ENCODE measurements at places on chromosomes 12 and 14.

DNA sequence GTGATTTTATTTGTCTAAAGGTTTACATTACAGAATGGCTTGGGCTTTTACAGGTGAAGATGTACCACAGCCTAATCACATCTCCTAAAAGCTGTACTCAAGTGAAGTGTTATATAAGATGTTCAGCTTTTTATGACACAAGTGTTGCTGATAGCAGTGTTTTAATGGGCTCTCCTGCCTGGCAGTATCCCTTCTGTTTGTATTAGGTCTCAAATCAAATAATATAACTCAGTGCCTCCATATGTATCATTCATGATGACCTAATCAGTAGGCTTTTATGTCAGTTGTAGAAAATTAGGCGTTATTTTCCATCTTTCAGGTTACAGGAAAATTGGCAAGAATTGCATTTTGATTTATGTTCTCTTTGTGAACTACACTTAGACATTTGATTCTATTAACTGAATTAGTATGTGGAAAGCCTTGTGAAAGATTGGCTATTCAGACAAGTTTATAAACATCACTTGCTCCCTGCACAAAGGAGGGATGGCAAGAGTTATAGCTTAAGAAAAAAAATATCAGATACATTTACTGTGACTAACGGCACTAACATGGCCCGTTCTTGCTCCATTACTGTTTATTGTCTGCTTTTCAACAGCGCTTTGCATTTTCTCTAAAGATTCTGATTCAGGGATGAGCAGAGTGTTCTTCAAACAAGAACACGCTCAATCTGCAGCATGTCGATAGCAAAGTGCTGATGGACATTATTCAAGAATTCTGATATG is 143.7 kb upstream of the DIO2 start:
- DNase-seq, result no peak

GRCh38 chr12:107679336-107679735 is 6.3 kb upstream of the PWP1 start:
- DNase-seq, result no peak

DNA sequence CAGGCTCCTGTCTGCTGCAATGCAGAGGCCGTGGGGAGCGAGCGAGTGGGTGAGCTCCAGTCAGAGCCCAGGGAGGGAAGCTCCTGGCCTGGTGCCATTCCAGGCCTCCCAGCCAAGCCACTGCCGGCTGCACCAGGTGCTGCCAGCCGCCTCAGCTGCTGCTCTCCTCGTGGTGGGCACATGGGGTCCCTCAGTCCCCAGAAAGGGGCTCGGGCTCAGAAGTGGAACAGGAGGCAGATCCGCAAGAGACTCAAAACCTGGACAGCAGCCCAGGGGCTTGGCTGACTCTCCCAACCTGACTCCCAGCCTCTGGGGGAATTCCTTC is 2.4 kb downstream of the ABCB9 start:
- DNase-seq, result no peak

- DNase-seq, result no peak
Measured at GRCh38 chr14:98136012-98136789, 1135.8 kb downstream of the BCL11B start.

GRCh38 chr14:70624972-70625371 is 16.7 kb upstream of the TTC9 start:
- DNase-seq, result no peak

DNA sequence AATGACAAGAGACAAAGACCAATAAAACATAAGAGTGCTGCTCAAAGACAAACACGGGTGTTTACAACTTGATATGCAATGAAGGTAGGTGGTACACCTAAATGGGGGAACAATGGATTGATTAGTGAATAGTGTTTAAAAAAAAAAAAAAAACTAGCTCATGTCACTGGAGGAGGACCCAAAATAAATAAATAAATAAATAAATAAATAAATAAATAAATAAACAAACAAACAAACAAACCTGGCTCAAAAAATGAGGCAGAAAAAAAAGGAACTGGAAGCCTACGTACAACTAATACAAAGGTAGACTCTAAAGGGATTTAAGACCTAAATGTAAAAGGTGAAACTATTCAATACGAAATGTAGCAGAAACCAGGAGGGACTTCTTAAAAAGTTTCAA is 18.6 kb downstream of the NAP1L1 start:
- DNase-seq, result no peak

- no peak for DNase-seq
Measured at GRCh38 chr14:92677087-92677668, 71.2 kb downstream of the LGMN start.

- DNase-seq, result no peak
Measured at GRCh38 chr12:124861492-124861891, 2.2 kb downstream of the SCARB1 start.

DNA sequence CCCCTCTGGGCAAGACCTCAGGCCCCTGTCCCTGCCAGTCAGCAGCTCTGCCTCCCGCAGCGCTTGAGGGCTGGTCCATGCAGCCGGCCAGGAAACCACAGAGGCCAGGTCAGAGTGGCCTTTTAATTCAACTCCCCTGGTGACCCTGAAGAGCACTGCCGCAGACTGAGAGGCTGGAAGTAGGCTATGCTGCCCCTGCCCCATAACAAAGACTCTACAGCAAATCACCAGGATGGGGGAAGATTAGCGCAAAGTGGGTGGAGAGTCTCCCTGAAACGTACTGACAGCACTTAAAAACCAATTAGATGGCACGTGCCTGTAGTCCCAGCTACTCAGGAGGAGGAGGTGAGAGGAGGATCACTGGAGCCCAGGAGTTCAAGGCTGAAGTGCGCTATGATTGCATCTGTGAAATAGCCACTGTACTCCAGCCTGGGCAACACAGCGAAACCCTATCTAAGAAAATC is 70.5 kb downstream of the ITPK1 start:
- DNase-seq, result no peak

DNA sequence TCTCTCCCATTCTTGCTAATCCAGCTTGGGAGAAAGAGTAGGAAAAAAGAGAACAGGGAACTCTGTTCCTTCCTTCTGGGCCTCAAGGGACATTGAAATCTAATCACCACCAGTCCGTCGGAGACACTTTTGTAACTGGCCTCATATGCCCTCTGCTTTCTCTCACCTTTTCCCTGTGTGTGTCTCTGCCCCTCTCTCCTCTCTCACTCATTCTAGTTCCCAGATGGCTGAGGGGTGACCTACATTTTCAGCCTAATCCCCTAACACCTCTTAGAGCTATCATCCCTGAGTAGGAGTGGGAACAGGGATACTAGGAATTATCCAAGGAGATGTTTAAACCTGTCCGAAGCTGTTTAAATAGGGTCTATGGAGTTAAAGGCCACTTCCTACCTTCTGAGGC is 8.9 kb upstream of the PCK2 start:
- DNase-seq, result no peak

DNA sequence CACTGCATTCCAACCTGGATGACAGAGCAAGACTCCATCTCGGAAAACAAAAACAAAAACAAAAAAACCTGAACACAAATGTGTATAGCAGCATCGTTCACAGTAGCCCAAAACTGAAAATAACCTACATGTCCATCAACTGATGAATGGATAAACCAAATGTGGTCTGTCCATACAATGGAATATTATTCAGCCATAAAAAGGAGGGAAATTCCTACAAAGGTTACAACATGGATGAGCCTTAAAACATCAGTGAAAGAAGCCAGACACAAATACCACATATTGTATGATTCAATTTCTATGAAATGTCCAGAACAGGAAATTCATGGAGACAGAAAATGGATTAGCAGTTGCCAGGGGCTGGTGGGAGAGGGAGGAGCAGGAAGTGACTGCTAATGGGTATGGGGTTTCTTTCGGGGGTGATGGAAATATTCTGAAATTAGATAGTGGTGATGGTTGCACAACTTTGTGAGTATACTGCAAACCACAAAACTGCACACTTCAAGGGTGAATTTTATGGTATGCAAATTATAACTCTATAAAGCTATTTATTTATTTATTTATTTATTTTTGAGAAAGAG is 4.0 kb downstream of the MYL2 start:
- DNase-seq, result no peak

DNA sequence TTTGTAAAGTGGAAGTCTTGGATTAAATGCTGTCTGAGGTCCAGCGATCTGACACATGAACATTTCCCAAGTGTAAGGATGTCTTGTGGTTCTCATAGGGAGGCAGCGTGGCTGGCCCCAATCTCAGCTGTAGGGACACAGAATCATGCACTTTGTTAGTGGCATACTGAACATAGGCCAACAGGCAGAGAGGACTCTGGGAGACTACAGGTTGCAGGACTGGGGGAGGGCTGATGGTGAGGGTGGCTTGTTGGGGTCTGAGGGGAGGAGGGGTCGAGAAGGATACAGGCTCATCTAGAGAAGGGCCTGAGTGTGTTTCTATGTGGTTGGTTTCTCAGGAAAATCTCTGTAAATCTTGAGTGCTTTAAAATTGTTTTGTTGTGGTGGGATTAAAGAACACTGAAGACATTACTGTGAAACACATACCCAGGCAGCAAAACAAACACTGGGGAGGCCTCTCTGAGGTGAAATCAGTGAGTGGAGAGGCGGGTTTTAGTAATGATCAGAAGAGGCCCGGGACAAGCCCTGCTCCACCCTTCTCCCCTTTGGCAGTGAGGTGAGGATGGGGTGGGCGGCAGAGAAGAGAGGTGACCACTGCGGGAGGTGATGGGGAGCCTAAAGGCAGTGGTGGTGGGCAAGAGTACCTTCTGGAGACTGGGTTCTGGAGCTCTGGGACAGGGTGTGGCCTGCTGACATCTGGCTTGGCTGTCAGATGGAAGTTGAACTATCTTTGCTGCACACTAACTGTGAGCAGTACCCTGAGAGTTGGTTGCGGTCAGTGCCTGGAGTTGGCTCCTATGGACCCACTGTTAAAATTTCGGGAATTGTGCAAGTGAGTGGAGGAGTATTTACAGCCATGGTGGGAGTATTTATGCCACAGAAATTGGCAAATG is 3.3 kb downstream of the NYNRIN start:
- no peak for DNase-seq

DNA sequence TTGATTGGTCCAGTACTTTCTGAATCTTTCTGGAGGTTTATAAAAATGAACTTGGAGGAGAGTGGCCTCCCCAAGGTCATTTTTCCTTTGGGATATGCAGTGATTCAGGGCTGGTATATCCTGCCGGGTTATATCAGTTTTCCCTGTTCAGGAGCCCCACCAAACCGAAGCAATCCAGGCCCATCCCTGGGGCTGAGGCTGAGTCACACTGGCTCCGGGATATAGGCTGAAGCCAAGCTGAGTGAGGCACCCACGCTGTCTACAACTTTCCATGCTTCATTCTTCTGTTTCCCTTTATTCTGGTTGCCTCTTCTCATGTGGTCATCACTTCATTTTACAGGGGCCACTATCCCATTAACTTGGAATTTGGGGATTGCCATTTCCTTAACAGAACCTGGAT is 3.4 kb downstream of the SSPN start:
- no peak for DNase-seq

- no peak for DNase-seq
Measured at GRCh38 chr12:117523971-117524370, 162.5 kb upstream of the NOS1 start.

- no peak for DNase-seq
Measured at GRCh38 chr12:58217130-58217529, 275.8 kb downstream of the ATP23 start.

- no peak for DNase-seq
Measured at GRCh38 chr14:104119119-104119487, 19.3 kb upstream of the KIF26A start.

DNA sequence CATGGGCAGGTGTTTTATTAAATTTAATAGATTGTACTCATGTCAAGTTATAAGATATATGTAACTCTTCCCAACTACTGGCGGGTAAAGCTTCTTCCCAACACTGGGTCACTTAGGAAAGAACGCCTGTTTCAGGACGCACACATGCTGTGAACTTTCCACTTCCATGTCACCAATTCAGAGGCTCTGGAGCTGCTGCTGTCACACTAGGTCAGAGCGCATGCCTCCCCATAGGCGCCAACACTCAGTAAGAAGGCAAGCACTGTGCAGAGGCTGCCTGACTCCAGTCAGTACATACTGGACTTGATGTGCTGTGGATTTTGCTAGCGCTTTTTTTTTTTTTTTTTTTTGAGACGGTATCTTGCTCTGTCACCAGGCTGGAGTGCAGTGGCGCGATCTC is 17.2 kb downstream of the SLC15A4 start:
- DNase-seq, result no peak

GRCh38 chr12:95607642-95608041 is 56.4 kb upstream of the USP44 start:
- DNase-seq, result no peak

GRCh38 chr14:69964841-69965240 is 85.6 kb downstream of the SMOC1 start:
- no peak for DNase-seq

GRCh38 chr12:126937431-126937830 is 1329.5 kb upstream of the TMEM132C start:
- DNase-seq, result no peak

GRCh38 chr12:118065380-118065779 is 4.4 kb upstream of the WSB2 start:
- no peak for DNase-seq

DNA sequence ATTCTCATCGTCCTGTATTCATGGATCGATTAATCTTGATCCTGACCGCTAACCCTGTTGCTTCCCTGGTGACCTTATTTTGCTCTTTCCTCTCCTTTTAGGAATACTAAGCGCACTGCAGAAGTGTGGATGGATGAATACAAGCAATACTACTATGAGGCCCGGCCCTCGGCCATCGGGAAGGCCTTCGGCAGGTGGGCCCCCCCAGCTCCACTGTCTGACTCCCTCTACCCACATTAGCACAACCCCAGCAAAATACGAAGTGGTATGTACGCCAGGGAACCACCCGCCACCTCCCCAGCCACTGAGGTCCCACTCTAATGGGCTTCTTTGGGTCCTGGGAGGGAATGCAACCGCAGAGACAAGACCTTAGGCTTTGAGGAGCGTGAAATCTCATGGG is 58.7 kb downstream of the ERH start:
- DNase-seq, result no peak

GRCh38 chr12:121452340-121452984 is 52.5 kb downstream of the RNF34 start:
- no peak for DNase-seq

DNA sequence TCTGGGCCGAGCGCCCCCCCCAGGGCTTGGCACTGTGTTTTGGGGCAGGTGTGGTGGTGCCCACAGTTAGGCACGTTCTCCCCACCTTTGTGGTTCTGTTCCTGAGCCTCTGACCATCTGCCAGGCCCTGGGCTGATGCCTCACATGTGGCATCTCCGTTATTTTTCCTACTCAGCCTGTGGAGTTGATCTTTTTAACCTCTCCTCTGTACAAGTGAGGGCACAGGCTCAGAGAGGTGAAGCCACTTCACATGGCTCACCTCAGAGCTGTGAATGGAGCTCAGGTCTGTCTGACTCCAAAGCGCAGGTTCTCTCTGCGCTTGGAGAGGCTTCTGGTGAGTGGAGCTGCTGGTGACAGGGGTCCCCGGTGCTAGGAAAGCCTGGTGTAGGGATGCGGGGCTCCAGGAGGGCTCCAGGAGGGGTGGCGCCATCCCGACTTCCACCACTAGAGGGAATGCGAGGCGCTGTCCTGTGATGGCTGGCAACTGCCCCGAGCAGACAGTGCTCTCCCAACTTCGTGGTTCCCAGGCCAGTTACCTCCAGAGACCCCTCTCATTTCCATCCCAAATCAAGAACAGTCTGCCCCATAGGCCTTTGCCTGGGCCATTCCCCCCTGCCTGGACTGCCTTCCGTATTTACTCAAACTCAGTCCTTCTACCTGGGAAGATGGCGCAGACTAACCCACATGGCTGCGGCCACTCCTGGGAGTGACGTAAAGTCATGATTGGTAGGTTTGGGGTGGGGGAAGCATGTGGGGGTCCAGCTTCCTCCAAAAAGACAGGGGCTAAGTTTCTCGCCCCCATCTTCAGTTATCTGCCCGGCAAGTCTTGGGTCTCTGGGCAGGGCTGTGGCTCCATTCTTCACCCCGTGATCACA is 9.9 kb downstream of the BCL7A start:
- no peak for DNase-seq

Measured in activated CD8-positive, alpha-beta memory T cell treated with anti-CD3 and anti-CD28 coated beads for 1 hour (primary cell).